Cardiac septum (tissue), 1 donor: ENCODE measurements at places on chromosomes 5 and 9. TPM values are rescaled to one million over a fixed set of nuclear protein-coding genes. Genes with fewer than 3 reads are reported as not detected.
A peak's percentile ranks its signal among the peaks of the same experiment; 100 is the strongest.

- DNase-seq: no peak
Measured at GRCh38 chr9:16001856-16002255, 449.0 kb downstream of the CCDC171 start.

GRCh38 chr5:172527559-172527958 is 73.2 kb upstream of the SH3PXD2B start:
- no peak for DNase-seq

- DNase-seq: peak; percentile 88
Measured at GRCh38 chr9:121598965-121599871, 52.2 kb upstream of the DAB2IP start.

- peak; percentile 55 for DNase-seq
Measured at GRCh38 chr5:151042453-151043093, 22.2 kb downstream of the GPX3 start.

DNA sequence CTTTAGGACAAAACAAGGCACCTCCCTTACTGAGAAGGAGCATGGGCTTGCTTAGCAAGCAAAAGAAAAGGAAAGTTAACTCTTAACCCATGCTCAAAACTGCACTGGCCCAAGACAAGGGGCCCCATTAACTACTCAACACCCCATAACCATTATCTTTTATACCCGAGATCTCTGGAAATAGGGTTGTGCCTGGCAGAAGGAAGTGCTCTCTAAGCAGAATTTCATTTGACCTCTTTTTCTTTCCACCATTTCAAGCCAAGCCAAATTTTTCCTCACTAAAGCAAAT is 167.2 kb downstream of the RASEF start:
- DNase-seq: no peak

GRCh38 chr5:32090755-32091128 is 83.4 kb downstream of the GOLPH3 start:
- DNase-seq: no peak

- no peak for DNase-seq
Measured at GRCh38 chr5:64158827-64159226, 6.8 kb upstream of the RNF180 start.

DNA sequence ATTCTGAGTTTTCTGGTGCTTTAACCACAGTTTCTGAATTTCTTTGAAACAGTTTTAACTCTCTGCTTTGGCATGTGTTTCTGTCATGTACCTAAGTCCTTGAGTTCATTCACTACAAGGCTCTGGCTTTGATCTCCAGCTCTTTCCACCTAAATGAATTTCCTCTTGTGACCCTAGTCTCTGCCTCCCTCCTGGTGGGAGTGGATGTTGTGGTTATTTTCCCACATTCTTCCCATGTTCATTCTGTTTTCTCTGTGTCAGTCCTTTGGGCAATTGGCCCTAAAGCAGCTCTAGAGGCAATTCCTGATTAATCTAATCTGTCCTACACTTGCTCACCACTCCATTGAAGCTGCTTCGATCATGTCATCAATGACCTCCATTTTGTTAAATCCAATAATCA is 28.4 kb upstream of the DPYSL3 start:
- DNase-seq: no peak

DNA sequence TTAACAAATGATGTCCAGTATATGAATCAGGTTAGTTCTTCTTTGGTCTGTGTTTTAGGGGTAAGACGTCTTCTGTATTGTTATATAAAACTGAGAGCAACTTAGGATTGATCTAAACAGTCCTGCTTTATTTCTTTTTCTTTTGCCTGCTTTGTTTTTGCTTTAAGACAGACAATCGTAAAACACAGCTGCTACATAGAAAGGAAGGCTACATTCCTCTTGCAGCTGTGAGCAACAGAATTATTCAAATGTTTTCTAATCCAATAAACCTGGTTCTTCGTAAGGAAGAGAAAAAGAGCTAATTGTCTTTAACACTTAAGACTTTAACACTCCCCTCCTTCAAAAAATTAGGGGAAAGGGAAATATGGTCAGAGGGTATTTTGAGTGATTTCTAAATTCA is 14.6 kb downstream of the FGF1 start:
- DNase-seq: no peak

GRCh38 chr9:134293611-134294152 is 32.6 kb upstream of the RXRA start:
- DNase-seq: no peak

DNA sequence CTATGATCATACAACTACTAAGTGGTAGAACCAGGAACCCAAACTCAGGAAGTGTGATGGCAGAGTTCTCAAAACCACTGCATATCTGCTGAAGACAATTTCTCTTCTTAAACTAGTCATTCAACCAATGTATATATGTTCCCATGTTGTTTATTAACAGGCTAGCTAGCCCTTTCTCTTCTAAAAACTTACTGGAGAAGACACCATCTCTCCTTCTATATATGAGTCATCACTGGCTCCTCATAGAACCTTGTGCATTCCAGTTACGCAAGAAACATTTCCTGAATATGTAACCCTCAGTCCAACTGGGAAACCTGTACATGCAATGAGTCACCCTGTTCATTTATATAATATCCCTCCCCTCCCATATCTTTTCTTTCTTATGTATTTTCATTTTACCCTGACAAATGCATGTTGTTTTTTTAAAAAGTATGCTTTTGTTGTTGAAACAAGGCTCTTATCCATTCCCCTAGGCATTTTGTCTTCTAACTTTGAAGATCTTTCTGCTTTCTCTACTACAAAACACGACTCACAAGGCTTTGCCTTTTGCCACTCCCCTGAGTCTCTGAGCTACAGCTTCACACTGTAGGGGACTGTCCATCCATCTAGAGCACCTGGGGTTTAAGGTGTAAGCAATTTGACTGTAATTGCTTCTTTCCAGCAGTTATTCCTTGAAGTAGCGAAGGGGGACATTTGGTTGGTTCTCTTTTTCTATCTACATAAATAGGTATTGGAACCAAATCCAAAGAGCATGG is 119.5 kb downstream of the ANXA1 start:
- no peak for DNase-seq

DNA sequence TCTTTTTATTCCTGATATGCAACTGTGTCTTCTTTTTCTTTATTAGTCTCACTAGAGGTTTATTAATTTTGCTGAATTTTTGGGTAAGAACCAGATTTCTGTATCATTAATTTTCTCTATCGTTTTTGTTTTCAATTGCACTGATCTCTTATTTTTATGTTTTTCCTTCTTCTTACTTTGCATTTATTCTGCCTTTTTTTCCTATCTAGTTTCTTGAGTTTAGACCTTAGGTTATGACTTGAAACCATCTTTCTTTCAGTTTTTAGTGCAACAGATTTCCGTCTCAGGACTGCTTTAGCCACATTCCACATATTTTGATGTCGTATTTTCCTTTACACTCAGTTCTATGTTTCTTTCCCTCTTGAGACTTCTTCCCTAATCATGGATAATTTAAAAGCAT is 56.6 kb downstream of the IARS1 start:
- DNase-seq: no peak

- DNase-seq: no peak
Measured at GRCh38 chr9:14710804-14711203, 11.7 kb downstream of the CER1 start.

The PCDHB14 gene
- 4.4 TPM for total RNA-seq

The PDLIM7 gene
- total RNA-seq: 133 TPM

The EPB41L4A gene
- total RNA-seq: 18.0 TPM

The TMEM245 gene
- total RNA-seq: 73.7 TPM

The LCN1 gene
- not detected for total RNA-seq
